ENCODE measurements at places on chromosomes 3 and 15.

DNA sequence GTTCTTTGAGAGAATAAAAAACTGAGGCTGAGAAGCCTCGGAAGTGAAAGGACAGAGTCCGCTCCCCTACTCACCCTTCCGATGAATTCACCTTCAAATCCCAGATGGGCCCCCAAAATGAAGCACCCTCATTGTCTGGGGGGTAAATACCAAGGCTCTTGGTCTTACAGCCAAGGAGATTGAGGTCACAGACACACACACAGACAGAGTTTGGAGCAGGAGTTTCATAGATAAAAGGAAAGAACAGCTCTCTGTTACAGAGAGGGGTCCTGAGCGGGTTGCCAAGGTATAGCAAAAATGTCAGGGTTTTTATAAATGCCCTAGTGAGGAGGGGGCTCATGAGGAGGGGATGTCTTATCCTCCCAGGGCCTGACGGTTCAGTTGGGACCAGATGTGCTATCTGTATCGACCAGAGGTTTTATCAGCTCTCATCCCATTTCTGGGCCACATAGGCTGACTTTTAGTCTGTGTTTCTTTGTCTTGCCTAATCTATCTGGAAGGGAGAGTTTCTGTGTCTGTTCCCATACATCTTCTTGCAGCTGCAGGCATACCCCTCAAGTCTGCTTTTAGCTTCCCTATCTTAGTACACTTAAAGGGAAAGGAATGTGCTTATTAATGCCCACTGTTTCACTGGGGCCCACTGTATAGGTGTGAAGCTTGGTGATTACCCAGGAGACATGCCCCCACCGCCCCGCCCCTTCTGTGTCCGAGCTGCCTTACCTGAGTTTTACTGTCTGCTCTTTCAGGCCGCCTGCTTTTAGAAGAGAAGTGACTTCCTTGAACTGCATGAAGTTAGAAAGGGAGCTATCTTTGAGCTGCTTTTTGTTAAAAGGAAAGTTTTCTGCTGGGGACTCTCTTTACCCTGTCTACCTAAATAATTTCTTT lies 66.8 kb upstream of the ATP11B start:
- H3K27ac ChIP-seq: no peak overlapping the region
- no peak overlapping the region for H3K4me3 ChIP-seq
- no peaks in the 10 kb centered on the region for H3K27me3 ChIP-seq
- DNase-seq: no peak
- no peaks in the 10 kb centered on the region for H3K4me1 ChIP-seq
- no peaks in the 10 kb centered on the region for H3K36me3 ChIP-seq

GRCh38 chr15:72616491-72617210 lies 37.8 kb upstream of the GOLGA6B start:
- DNase-seq: no peak
- H3K36me3 ChIP-seq: no peaks in the 10 kb centered on the region
- H3K27me3 ChIP-seq: no peaks in the 10 kb centered on the region
- no peak overlapping the region for H3K27ac ChIP-seq
- H3K4me3 ChIP-seq: no peak overlapping the region

GRCh38 chr3:186483611-186484340 lies 60.4 kb downstream of the CRYGS start:
- H3K27ac ChIP-seq: no peak overlapping the region
- H3K27me3 ChIP-seq: no peaks in the 10 kb centered on the region
- H3K4me1 ChIP-seq: no peaks in the 10 kb centered on the region
- DNase-seq: no peak
- no peaks in the 10 kb centered on the region for H3K36me3 ChIP-seq

DNA sequence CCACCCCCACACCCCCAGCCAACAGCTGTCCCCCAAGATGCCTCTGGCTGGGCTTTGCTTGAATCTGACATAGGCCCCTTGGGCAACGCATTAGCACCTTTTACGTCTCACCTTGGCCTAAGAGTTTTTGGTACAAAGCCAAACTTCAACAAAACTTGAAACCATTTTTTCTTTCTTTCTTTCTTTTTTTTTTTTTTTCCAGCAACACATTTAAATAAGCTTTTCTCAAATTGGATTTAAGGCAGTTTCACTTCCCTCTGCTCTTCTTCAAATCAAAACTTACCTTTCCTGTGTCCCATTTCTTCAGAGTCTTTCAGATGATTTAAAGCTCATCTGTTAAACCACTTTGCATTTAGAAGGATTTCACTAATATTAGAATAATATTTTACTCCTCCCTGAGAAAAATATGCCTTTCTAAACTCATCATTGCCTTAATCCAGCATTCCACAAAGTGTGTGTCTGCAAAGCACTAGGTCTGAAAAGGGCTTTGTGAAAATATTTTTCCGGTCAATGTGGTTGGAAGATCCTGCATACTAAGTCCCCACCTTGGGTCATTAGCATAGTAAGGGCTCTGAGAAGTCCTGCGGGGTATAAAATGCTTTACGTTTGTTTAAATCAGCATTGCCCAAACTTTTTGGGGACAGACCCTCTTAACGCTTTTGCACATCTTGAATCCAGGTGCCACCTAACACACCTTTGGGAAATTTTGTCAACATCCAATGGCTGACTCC lies 217.0 kb downstream of the TLE3 start:
- H3K4me1 ChIP-seq: no peaks in the 10 kb centered on the region
- H3K4me3 ChIP-seq: no peak overlapping the region
- H3K36me3 ChIP-seq: no peaks in the 10 kb centered on the region
- H3K27ac ChIP-seq: no peak overlapping the region
- no peak for DNase-seq

DNA sequence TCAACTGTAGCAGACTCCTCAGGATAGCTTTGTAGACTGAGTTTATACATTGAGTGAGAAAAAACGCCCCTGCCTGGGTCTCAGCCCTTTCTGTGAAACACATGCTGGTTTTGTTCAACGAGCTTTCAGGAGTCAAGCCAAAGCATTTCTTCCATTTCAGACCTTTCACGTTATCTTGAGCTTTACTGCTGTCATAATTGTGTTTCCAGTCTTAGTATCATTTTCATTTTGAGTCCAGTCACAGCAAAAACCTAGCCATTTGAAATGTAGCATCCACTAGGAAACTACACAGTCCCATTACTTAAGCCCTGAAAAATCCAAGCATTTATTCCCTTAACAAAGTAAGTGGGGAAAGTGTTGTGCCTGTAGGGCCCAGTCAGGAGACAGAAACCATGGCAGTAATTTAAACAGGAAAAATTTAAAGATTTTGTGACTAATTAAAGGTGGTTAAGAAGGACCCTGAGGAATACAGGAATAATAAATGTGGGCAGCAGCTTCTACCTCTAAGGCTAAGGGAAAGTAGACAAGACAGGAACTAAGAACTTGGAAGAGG lies 110.1 kb upstream of the ABHD17C start:
- H3K4me3 ChIP-seq: no peak overlapping the region
- H3K27ac ChIP-seq: no peak overlapping the region
- no peaks in the 10 kb centered on the region for H3K27me3 ChIP-seq
- no peaks in the 10 kb centered on the region for H3K36me3 ChIP-seq

- H3K27ac ChIP-seq: no peak overlapping the region
- no peak for DNase-seq
- H3K36me3 ChIP-seq: no peaks in the 10 kb centered on the region
- H3K4me3 ChIP-seq: no peak overlapping the region
- no peaks in the 10 kb centered on the region for H3K4me1 ChIP-seq
Observed at GRCh38 chr3:4195006-4195405, 108.2 kb upstream of the SETMAR start.

DNA sequence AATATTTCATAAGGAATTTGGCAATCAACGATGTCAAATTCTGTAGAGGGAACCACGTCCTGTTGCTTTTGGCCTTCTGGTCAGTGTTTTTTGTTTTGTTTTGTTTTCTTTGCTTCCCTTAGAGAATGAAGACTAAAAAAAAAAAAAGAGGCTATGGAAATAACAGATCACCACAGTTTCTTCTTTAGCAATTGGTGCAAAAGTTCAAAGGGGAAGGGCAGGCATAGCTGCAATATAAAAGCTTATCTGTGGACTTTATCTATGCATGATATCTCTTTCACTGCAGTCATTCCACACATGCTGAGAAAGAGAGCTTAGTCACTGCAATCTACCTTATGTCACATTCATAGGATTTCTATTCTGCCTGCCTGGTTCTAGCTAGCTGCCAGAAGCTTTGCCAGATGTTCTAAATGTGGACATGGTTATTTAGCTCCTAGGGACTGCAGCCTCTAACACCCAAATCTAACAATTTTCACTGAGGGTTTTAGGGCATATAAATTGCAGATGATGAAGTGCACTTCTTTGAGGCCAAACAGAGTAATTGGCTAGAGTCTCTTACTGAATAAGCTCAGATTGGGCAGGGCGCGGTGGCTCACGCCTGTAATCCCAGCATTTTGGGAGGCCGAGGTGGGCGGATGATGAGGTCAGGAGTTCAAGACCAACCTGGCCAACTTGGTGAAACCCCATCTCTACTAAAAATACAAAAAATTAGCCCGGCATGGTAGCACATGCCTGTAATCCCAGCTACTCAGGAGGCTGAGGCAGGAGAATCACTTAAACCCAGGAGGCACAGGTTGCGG lies 637.2 kb downstream of the NTRK3 start:
- no peaks in the 10 kb centered on the region for H3K27me3 ChIP-seq
- DNase-seq: no peak
- no peaks in the 10 kb centered on the region for H3K36me3 ChIP-seq
- H3K27ac ChIP-seq: no peak overlapping the region
- H3K4me1 ChIP-seq: no peaks in the 10 kb centered on the region
- no peak overlapping the region for H3K4me3 ChIP-seq

- peaks cover 26% of the 10 kb centered on the region for H3K36me3 ChIP-seq
- DNase-seq: no peak
Observed at GRCh38 chr15:99605490-99605931, 39.7 kb downstream of the MEF2A start.

GRCh38 chr15:85615930-85616329 lies 178.8 kb downstream of the KLHL25 start:
- H3K27me3 ChIP-seq: no peaks in the 10 kb centered on the region
- H3K4me3 ChIP-seq: no peak overlapping the region
- H3K27ac ChIP-seq: peak overlapping the region; percentile 76
- H3K4me1 ChIP-seq: peaks cover 36% of the 10 kb centered on the region
- no peak for DNase-seq

- H3K36me3 ChIP-seq: no peaks in the 10 kb centered on the region
- H3K4me1 ChIP-seq: peaks cover 90% of the 10 kb centered on the region
- H3K27me3 ChIP-seq: no peaks in the 10 kb centered on the region
- H3K4me3 ChIP-seq: no peak overlapping the region
- peak overlapping the region; percentile 93 for H3K27ac ChIP-seq
Observed at GRCh38 chr15:69609176-69609575, 156.6 kb downstream of the RPLP1 start.

DNA sequence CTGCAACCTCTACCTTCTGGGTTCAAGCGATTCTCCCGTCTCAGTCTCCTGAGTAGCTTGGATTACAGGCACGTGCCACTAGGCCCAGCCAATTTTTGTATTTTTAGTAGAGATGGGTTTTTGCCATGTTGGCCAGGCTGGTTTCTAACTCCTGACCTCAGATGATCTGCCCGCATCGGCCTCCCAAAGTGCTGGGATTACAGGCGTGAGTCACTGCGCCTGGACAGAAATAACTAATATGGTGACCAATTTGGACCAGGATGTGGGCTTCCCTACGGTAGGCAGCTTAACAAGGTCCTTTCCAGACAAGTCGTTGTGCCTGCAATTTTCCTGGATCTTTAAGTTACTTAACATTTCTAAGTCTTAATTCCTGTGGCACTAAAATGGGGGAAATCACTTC lies 14.8 kb downstream of the WDR53 start:
- no peaks in the 10 kb centered on the region for H3K36me3 ChIP-seq
- H3K27me3 ChIP-seq: no peaks in the 10 kb centered on the region
- no peak overlapping the region for H3K4me3 ChIP-seq
- no peak for DNase-seq
- H3K4me1 ChIP-seq: peaks cover 22% of the 10 kb centered on the region

DNA sequence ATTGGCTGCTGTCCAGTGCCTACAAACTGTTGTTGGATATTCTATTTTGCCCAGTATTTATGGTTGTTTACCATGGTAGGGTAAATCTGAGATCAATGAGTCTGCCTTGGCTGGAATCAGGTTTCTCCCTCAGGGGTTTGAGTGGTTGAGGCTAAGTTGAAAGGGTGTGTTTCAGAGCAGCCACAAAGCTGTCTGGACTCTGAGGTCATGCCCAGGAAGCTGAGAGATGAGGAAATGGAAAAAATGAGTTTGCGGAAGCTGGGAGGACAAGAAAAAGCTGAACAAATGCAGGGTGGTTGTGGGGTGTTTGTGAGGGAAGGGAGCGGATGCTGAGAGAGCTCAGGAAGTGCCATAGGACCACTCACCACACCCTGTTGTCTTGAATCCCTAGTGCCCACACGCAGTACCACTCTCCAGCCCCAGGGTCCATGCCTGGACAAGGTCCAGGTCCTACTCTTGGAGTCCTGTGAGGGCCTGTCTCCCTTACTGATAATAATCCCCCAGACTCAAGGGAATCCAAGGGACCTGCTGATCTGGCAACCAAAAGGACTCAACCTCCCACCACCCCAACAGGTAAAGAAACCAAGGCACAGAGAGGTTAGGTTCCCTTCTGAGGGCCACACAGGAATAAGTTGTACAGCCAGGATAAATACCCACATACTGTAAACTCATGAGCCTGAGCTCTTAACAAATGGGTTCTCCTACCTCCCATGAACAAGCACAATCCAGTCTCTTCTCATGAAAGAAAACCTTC lies 81.6 kb downstream of the PPCDC start:
- no peaks in the 10 kb centered on the region for H3K36me3 ChIP-seq
- peak overlapping the region; percentile 93 for H3K27ac ChIP-seq
- H3K27me3 ChIP-seq: no peaks in the 10 kb centered on the region
- peaks cover 53% of the 10 kb centered on the region for H3K4me1 ChIP-seq
- H3K4me3 ChIP-seq: no peak overlapping the region

DNA sequence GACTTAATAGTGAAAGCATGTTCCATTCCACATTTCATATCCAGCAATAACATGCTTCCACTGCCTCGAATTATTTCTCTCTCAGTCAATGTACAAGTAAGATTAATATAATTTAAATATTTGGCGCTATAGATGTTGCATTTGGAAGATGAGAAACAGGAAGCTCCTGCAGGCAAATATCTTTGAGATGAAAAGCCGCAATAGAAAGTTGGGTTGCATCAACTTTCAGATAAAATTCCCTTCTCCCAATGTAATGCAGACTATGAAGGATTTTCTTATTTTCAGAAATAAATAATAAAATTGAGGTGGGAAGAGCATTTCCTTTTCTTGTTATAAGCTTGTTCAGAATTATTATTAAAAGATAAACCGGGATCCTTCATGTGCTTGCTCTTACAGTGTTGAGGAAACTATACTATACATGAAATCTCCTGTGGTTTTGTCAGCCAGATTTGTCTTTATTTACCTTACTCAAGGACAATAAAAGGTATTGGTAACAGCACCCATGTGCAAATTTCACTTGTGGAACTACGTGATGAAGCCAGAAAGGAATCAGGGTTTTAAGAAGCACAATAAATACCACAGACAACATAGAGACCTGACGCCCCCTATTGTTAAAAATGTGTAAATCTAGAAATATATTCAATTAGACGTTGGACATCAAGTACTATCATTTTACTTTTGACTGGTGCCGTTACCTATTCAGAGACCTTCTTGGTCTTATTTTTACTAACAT lies 307.0 kb downstream of the ARPP21 start:
- H3K4me1 ChIP-seq: no peaks in the 10 kb centered on the region
- no peak overlapping the region for H3K4me3 ChIP-seq
- H3K27me3 ChIP-seq: no peaks in the 10 kb centered on the region
- DNase-seq: no peak

GRCh38 chr15:68815598-68815997 lies 5.1 kb downstream of the ANP32A start:
- peaks cover 40% of the 10 kb centered on the region for H3K4me1 ChIP-seq
- no peak overlapping the region for H3K27ac ChIP-seq
- no peaks in the 10 kb centered on the region for H3K27me3 ChIP-seq
- peak; percentile 75 for DNase-seq
- H3K4me3 ChIP-seq: no peak overlapping the region
- H3K36me3 ChIP-seq: no peaks in the 10 kb centered on the region

Measured in CD14-positive monocyte (primary cell).